Brain (organoid and tissue), 16 donors: ENCODE measurements at places on chromosomes 6 and 20.

- peak; percentile 54 for DNase-seq
Measured at GRCh38 chr20:34720266-34720665, 16.1 kb downstream of the TP53INP2 start.

DNA sequence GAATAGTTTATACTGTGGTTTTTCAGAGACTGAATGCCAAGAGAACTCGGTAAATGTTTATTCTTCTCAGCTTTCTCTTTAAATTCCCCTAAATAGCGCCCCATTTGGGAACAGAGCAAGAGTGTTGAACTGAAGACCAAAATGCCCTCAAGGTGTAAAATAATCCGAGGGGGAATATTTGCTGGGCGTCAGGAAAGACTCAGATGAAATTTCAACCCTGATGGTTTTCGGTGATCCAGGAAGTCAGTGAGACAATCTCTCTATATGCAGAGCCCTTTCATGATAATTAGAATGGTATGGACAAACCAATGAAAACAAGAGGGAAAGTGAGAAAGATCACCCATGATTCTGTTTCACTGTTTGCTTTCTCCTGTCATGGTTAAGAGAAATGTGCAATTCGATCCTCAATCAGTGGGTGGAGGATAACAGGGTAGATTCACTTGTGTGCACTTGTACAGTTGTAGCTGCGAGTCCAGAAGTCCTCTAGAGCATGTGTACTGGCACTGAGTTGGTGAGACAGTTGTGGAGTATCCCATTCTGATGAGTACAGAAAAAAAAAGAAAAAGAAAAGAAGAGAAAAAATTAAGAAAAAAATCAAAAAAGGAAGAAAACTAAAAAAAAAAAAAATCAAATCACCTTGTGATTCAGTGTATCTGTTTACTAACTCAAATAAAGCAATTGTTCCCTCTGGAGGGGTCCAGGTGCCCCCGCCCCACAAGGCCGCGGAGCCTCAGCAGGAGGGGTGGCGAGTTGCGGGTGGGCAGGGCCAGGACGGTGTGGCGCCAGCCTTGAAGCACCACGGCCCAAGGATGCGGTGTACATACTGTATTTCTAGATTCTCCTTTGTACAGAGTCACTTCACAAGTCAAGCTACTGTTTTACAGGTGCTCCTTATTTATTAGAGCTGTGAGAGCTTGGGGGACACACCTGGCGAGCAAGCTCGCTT is 164.9 kb downstream of the SCML4 start:
- DNase-seq = no peak

GRCh38 chr6:154370545-154370944 is 13.9 kb upstream of the IPCEF1 start:
- DNase-seq = peak; percentile 70

DNA sequence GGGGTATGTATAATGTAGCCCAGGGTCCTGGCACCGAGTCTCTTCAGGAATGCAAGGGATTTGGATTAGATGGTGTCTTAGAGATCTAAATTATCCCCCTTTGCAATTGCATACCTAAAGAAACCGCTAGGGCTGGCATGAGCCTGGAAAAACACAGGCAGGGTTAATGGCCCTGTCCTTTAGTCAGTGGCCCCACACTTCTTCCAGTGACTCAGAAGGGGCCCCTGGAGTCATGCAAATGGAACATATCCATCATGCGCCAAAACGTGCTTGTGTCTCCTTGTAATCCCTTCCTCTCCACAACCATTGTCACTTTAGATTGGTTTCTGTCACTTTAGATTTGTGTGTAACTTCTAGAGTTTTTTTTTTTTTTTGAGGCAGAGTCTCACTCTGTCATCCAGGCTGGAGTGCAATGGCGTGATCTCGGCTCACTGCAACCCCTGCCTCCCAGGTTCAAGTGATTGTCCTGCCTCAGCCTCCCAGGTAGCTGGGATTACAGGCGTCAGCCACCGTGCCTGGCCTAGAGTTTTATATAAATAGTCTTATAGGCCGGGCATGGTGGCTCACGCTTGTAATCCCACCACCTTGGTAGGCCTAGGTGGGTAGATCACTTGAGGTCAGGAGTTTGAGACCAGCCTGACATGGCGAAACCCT is 8.7 kb upstream of the MYBL2 start:
- DNase-seq = no peak

- no peak for DNase-seq
Measured at GRCh38 chr6:40263970-40264369, 323.2 kb downstream of the LRFN2 start.

DNA sequence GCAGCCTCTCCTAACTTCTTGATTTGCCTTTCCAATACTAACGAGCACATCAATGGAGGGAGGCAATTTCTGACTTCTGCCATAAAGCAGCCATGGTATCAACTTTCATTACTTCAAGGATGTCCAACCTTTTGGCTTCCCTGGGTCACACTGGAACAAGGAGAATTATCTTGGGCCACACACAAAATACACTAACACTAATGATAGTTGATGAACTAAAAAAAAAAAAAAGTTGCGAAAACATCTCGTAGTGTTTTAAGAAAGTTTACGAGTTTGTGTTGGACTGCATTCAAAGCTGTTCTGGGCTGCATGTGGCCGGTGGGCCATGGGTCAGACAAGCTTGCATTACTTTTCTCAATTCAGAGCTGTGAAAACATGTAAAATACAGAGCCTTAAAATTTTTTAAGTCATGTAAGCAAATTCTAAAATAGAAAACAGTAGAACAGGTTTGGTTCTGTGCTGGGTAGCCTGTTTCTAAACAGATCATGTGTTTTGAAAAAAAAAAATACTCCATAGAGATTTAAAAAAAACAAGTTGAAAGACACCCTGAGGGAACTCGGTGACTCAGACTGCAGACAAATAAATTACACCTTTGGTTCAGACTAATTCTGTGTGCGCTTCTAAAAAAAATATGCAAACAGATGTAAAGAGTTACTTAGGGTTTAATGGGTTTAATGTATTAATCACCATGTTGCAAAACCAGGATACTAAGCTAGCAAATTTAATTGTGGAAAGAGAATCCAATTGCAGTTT is 43.6 kb upstream of the SLC22A23 start:
- no peak for DNase-seq

- no peak for DNase-seq
Measured at GRCh38 chr6:4459996-4460395, 316.2 kb upstream of the CDYL start.
